Neuronal stem cell (in vitro differentiated cells): ENCODE measurements at places on chromosomes 7 and 10.

- no peak for DNase-seq
Measured at GRCh38 chr10:64731016-64731415, 1209.8 kb downstream of the REEP3 start.

GRCh38 chr10:70265032-70265689 lies 18.6 kb downstream of the NPFFR1 start:
- DNase-seq, result no peak

DNA sequence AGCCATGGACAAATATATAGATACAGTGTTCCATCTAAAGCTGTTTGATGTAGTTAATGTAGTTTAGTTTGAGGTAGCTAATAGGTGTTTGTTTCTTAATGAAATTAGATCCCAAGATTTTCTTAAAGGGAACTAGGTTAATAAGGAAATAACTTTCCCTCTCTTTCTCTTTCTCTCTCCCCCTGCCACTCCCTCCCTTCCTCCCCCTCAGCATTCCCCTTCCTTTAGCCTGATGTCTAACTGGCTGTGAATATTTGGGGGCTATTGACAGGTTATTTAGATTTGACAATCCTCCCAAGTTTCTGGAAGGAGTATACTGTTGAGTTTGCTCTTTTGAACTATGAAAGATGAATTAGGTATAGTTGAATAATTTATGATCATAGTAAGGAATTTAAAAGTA lies 65.2 kb upstream of the OIT3 start:
- DNase-seq, result no peak

GRCh38 chr10:6643962-6644361 lies 63.9 kb upstream of the PRKCQ start:
- DNase-seq, result no peak

DNA sequence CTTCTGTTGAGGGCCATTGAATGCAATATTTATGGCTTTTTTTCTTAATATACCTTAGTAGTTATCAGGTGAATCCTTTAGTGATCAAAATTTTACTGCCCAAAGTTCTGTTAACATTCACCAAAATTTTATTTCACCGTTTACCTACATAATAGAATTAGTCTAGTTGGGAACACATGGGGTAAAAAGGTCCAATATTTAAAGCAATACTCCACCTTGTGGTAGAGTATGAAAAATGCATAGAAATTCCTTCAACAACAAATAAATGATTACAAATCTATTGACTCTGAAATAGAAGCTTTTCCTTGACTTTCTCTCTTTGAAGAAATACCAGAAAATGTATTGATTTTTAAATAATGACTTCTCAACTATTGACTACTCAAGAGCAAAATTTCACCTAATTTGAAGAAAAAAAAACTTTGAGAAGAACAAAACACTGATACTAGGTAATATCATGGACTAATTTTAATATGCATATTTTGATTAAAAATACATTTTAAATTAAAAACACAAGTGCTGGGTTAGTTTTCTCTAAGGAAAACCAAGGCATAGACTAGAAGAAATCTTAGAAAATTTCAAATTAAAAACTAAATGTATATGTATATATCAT lies 43.3 kb downstream of the POLR1F start:
- DNase-seq, result no peak

DNA sequence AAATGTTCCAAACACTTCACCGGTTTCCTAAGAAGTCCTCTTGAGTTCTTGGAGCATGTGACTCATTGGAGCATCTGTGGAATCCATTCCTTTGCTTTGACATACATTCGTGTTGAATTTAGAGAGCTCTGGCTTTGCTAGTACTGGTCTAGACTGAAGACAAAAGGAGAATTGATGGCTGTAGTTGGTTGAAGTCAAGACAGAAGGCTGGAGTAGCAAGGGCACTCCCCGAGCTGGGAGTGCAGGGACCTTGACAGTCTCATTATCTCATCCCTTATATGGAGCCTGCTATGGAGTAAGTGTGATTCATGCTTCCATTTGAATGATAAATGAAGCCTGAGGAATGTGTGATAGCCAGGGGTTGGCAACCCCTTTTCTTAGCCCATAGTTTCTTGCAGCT lies 1249.1 kb downstream of the TYW1 start:
- DNase-seq, result no peak

DNA sequence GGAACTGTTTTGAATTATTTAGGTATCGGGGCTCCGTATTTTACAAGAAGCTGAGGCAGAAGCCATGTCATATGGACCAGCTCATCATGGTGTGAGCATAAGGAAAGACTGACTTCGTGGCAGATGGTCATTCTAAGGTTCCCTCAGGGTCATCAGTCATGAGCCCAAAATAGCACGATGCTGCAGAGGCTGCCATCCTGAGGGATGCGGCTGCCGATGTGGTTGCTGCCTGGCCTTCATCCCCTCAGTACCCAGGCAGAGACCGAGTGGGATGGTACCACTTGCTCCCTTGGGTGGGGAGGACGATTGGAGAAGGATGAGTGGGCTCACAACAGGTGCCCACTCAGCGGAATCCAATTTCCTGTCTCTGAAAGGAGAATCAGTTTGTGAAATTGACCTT lies 490.3 kb downstream of the SDK1 start:
- no peak for DNase-seq

DNA sequence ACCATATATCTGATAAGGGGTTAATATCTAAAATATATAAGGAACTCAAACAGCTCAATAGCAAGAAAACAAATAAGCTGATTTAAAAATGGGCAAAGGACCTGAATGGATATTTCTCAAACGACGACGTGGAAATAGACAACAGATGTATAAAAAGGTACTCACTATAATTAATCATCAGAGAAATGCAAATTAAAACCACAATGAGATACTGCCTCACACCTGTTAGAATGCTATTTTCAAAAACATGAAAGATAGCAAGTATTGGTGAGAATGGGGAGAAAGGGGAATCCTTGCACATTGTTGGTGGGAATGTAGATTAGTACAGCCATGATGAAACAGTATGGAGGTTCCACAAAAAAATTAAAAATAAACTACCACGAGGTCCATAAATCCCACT lies 163.2 kb downstream of the DKK1 start:
- no peak for DNase-seq

DNA sequence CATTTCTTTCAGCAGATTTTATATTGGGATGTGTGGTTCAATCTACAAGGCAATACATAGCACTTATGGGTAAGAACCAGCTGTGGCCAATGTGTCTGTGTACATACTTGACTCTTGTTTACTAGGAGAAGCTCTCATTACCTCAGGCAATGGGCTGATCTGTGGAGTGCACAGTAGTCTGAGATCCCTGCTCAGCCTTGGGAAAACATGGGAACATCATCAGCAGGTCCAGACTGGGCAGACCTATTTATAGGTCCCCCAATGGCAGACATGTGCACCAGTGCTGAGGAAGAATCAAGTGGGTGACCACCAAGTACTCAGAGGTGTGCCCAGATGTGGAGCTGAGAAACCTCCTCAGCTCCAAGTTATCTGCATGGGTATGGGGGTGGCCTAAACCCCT lies 349.7 kb downstream of the KIF20B start:
- no peak for DNase-seq

GRCh38 chr10:110783509-110784107 lies 88.1 kb upstream of the PDCD4 start:
- DNase-seq, result no peak

GRCh38 chr10:22824520-22824919 lies 103.3 kb upstream of the ARMC3 start:
- no peak for DNase-seq
